ENCODE measurements at places on chromosomes 4 and X.

DNA sequence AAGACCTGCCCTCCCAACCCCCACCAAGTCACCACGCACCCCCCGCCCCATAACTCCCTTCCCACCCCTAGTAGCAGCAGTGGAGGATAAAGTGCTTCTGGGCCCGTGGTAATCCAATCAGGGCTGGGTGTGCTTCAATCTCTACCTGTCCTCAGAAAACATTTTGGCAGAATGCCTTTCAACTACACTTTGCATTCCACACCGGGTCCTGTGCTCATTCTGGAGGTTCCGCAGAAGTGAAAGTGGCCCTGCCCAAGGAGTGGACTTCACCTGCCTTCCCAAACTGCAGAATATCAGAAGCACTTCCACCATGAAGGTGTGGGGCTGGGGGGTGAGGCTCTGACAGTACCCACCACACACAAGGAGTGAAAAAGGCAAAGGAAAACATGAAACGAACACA is 322.3 kb downstream of the DHX15 start:
- no peak for DNase-seq

DNA sequence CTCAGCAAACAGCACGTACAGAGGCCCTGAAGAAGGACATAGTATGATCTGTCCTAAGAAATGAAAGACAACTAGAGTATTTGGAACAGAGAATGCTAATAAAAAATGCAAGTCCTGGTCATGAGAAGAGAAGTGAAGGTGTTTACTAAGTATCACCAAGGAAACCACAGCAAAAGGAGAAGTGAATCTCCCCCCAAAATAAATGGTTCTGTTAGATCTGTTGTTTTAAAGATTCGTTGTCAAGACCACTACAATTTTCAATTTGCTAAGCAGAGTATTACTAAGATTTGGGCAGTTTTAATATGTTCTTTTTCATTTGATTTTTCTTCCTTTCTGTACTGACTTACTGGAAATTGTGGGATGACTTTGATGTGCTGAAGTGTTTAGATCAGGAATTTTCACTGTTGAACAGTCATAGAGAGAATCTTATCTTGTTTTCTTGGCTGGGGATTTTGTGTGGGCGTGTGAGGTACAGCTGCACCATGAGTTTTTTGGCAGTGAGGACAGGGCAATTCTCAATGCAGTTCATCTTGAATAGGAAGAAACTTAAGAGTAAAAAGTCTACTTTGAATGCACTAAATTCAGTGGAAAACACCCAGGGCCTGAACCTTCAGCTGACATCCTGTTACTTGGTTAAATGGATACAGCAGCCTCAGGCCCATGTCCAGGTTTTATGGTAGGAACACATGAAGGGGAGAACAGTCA is 132.2 kb downstream of the STIM2 start:
- peak; percentile 74 for DNase-seq

- no peak for DNase-seq
Observed at GRCh38 chr4:40299811-40300292, 35.3 kb upstream of the CHRNA9 start.

- no peak for DNase-seq
Observed at GRCh38 chrX:3066555-3066954, 25.3 kb downstream of the ARSF start.

DNA sequence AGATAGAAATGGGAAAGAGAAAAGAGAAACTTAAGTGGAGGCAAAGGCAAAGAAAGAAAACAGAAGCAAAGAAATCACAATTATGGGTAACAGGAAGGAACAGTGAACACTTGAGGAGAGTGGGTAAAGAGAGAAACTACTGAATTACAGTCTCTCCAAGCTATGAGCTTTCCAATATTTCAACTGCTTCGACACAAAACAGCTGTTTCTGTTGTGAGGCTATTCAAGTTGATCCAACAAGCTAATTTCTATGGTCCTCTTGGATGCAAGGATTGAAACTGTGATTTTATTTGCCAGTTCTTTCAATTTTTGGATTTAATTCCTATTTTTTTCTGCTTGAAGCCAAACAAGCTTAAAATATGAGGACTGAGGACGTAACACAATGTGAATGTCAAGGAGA is 80.5 kb upstream of the ADGRA3 start:
- no peak for DNase-seq

DNA sequence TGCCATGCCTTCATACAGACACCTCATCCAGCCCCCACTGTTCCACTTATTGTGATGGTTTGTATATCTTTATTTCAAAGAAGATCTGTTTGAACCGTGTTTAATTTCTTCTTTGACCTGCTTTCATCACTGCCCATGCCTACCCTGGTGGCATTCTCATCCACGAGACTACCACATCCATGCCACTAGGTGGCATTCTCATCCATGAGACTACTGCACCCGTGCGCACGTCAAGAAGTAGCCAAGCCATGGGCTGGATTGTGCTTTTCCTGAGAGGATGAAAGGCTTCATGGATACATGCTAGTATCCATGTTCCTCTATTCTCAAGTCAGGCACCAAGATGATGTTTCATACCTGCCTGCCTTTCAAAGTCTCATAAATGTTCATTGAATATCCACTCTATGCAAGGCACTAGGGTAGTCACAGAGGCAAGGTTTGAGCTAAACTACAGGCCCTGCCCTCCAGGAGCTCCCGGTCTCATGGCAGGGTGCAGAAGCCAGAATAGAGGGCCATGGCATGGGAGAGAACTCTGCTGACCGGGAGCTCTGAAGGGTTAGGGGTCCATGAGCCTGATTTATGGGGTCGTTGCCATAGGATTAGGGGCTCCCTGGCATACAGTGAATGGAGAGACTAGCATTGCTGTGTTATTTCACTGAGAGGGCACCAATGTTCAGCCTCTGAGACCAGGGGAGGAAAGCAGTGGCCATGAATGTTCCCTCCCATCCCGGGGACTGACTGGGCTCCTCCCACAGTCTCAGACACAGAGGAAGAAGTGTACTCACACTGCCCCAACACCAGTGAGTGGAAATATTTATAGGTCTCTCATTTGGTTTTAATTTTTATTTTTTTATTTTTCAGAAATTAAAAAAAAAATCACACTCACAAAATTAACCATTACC is 24.8 kb upstream of the EOLA2 start:
- DNase-seq, result no peak

- DNase-seq, result peak; percentile 25
Observed at GRCh38 chr4:68271851-68272357, 26.4 kb upstream of the TMPRSS11B start.

DNA sequence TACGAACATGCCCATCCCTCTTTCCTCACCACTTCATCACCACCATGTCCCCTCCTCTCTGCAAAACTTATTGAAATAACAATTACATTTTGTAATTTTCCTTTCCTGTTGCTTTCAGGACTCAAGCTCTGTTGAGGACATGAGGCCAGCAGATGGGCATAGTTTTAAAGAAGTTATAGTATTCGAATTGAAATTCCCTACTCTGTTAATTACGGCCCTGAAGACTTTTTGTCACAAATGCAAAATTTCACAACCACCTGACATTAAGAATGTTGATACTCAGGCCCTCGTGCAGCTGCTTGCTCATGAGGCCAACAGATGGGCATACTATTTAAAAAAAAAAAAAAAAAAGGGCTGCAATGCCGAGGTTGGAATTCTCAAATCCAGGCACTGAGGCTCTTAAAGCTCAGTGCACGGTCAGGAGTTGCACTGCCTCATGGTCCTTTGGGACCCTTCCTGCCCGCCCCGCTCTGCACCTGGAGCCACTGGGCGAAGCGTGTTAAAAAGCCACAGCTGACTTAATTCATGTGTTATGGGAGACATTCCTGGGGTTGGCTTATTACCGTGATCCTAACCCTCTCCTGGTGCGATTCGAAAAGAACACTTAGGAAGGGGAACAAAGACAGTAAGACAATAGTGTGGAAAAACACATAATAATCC is 34.2 kb upstream of the FAT1 start:
- no peak for DNase-seq

- DNase-seq, result no peak
Observed at GRCh38 chr4:25160714-25161592, 704 bp upstream of the SEPSECS start.

DNA sequence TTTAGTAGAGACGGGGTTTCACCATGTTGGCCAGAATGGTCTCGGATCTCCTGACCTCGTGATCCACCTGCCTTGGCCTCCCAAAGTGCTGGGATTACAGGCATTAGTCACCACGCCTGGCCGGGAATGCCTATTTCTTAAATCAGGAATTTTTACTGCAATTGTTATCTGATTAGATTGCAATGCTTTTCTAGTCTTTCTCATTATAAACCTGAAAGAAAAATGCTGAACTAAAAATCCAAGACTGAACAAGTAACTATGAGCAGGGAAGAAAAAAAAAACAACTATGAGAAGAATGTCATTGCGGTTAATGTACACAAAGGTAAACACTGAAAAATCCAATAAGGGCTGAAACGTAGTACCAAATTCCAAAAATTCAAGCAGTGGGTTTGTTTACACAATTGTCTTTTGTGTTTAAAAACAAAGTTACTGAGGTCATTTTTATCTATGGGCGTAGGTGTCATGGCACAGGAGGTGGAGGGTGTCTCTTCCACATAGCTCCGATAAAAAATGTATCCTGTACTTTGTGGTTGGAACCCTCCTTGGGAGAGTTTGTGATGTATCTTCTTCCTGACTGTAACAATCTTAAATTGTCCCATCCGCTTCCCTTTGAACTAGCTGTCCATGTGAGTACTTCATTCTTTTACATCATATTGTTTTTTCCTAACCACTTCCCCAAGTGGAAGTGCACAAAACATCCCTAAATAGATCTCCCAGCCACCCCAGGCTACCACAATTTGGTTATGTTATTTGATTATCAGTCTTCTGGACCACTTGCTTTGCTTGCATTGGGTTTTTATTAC is 11.1 kb upstream of the TMEM156 start:
- DNase-seq, result no peak

GRCh38 chrX:151543706-151544105 is 19.8 kb upstream of the PASD1 start:
- DNase-seq, result peak; percentile 0

DNA sequence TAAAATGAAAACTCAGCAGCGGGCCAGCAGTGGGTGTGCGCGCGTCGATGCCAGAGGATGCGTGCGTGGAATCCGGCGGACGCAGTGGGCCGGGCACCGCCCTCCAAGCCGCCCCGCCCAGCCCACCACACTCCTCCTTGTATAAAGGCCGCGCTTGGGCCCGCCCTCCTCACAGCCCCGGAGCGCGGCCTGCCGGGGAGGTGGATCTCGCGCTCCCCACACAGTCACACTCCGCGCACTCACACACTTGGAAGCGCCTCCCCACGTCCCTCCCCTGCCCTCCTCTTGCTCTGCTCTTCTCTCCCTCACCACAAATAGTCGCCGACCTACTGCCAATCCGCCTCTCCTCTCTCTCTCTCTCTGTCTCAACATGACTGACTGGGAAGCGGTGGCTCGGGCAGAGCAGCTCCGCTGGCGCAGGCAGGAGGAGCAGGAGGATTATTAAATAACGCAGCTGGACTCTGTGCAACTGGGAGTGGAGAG is at the start of gene CCSER1:
Gene CCSER1 (plus strand): TSS at position 172 of the 483 bp plus-strand sequence.
- peak; percentile 33 for DNase-seq

GRCh38 chrX:9131066-9131465 is 97.1 kb upstream of the FAM9B start:
- DNase-seq, result no peak

DNA sequence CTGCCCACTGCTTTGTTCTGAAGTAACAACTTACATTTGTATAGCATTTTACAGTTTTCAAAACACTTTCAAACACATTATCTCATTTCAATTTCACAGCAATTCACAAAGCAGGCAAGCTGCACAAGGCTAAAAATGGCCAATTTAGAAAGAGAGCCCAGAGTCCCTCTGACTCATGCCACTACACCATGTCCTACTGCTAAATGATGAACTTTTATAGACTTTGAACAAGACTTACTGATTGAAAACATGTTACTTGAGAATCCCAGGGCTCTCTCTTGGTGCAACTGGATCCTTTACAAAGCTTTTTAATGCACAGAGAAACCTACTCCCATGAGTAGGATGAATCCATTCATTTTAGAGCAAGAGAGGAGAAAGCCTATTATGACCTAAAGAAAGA is 5.8 kb upstream of the G3BP2 start:
- DNase-seq, result no peak
